ENCODE measurements at places on chromosomes 7 and 10.

DNA sequence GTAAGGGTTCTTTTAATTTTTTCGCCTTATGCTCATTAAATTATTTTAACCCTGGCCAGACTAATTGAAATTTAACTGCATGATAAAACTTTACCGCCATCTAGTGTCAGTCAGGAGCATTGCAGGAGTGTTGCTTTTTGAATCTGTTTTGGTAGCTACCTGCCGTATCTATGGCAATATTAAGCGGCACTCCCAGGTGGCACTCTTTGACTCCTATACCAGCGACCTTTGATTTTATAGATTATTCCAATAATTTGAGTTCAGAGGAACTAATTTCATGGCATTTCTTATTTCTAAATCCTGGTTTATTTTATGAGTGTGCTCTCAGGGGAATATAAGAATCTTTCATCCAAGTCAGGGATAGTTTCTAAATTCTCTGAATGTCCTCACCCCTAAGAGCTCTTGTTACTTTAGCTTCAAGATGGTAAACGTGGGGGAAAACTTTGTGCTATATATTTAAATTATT, 198.9 kb downstream of the REEP3 start:
- DNase-seq: no peak

GRCh38 chr10:79319115-79319771, 28.0 kb upstream of the PPIF start:
- no peak for DNase-seq

DNA sequence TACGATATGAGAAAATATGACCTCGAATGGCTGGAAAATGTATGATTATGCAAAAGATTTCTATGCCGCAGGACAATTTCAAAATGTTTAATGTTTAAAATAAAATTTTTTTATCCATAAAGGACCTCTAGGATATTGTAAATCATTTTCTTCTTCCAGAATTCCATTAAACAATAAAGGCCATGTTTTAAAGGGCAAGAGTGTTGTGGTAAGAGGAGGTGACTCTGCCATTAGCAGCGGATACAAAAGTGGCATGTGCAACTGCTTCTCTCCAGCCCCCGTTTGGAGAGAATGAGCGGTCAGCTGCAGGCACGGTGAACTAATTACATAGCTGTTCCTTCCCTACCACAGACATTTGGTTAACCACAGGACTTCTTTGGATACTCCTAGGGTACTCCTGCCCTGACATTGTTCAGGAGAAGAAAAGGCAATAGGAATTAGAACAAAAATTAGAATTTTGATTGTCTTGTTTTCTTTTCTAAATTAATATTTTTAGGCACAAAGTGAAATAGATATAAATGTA, 63.8 kb downstream of the HBP1 start:
- peak; percentile 89 for DNase-seq

GRCh38 chr10:79400146-79401004, 45.0 kb downstream of the ZCCHC24 start:
- DNase-seq: no peak
